Mesothelial cell of epicardium (in vitro differentiated cells): ENCODE measurements at places on chromosomes 12 and 14.

GRCh38 chr14:33839193-33840076, 111.4 kb downstream of the EGLN3 start:
- H3K27me3 ChIP-seq: no peaks in the 10 kb centered on the region
- no peak overlapping the region for H3K27ac ChIP-seq
- H3K4me3 ChIP-seq: no peak overlapping the region
- DNase-seq: no peak

- no peak overlapping the region for H3K4me3 ChIP-seq
- no peaks in the 10 kb centered on the region for H3K36me3 ChIP-seq
- peak overlapping the region; percentile 91 for H3K27ac ChIP-seq
- no peaks in the 10 kb centered on the region for H3K27me3 ChIP-seq
- no peak for DNase-seq
These were observed 60.3 kb downstream of the SAMD4A start for GRCh38 chr14:54627219-54627539.

DNA sequence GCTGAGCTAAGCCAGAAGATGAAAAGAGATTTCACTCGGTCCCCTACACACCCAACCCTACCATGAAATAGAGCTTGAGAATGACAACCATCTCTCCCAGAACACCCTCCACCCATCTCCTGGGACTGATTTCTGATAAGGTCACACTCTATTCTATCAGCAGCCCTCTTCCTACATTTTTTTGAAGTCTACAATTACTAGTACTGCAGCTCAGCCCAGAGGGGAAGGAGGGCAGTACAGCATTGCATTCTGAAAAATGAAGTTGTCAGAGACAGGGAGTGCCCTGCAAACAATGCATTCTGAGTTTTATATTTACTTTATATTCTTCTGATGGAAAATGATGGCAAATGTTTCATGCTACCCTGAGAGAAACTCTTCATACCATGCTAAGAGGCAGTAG, 318.5 kb downstream of the BCAT1 start:
- no peak overlapping the region for H3K27ac ChIP-seq
- H3K4me1 ChIP-seq: no peaks in the 10 kb centered on the region
- H3K4me3 ChIP-seq: no peak overlapping the region
- H3K36me3 ChIP-seq: no peaks in the 10 kb centered on the region
- no peak for DNase-seq

GRCh38 chr14:95217391-95217900, 60.1 kb upstream of the DICER1 start:
- H3K27me3 ChIP-seq: no peaks in the 10 kb centered on the region
- H3K4me1 ChIP-seq: peaks cover 65% of the 10 kb centered on the region
- no peak for DNase-seq
- peak overlapping the region; percentile 78 for H3K27ac ChIP-seq

GRCh38 chr12:104486363-104486750, 29.6 kb downstream of the CHST11 start:
- no peak overlapping the region for H3K4me3 ChIP-seq
- no peak for DNase-seq
- H3K36me3 ChIP-seq: no peaks in the 10 kb centered on the region
- H3K4me1 ChIP-seq: peaks cover 8% of the 10 kb centered on the region
- H3K27ac ChIP-seq: no peak overlapping the region
- no peaks in the 10 kb centered on the region for H3K27me3 ChIP-seq

GRCh38 chr12:120801146-120801545, 75.5 kb downstream of the ACADS start:
- H3K4me1 ChIP-seq: peaks cover 27% of the 10 kb centered on the region
- no peaks in the 10 kb centered on the region for H3K27me3 ChIP-seq
- DNase-seq: no peak
- H3K27ac ChIP-seq: peak overlapping the region; percentile 2
- H3K4me3 ChIP-seq: no peak overlapping the region

GRCh38 chr12:75831402-75831801, 200.2 kb downstream of the PHLDA1 start:
- H3K27ac ChIP-seq: no peak overlapping the region
- DNase-seq: no peak
- H3K36me3 ChIP-seq: no peaks in the 10 kb centered on the region
- H3K4me3 ChIP-seq: no peak overlapping the region
- peaks cover 6% of the 10 kb centered on the region for H3K4me1 ChIP-seq

- no peaks in the 10 kb centered on the region for H3K4me1 ChIP-seq
- H3K4me3 ChIP-seq: no peak overlapping the region
- DNase-seq: no peak
- H3K27ac ChIP-seq: no peak overlapping the region
These were observed 48.0 kb downstream of the NTN4 start for GRCh38 chr12:95742586-95742985.
